CD4-positive, alpha-beta T cell treated with Interleukin-15 for 4 hours (primary cell): ENCODE measurements at places on chromosomes 6 and 20.

DNA sequence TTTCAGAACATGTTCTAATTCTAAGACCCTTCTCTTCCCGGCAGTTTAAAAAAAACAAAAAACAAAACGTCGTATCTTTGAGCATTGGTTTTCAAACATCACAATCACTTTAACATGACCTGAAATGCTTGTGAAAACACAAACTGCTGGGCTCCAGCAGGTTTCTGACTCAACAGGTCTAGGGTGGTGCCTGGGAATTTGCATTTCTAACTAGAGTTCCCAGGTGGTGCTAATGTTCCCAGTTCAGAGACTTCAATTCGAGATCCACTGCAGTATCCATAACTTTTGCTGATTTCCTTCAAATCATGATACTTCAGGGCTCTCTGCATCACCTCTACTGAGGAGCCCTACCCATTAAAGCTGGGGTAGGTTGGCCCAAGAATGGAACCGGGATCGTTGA, 850 bp upstream of the SMPDL3A start:
- no peak for DNase-seq

- no peak for DNase-seq
Observed at GRCh38 chr6:133980168-133980567, 27.1 kb downstream of the TBPL1 start.

DNA sequence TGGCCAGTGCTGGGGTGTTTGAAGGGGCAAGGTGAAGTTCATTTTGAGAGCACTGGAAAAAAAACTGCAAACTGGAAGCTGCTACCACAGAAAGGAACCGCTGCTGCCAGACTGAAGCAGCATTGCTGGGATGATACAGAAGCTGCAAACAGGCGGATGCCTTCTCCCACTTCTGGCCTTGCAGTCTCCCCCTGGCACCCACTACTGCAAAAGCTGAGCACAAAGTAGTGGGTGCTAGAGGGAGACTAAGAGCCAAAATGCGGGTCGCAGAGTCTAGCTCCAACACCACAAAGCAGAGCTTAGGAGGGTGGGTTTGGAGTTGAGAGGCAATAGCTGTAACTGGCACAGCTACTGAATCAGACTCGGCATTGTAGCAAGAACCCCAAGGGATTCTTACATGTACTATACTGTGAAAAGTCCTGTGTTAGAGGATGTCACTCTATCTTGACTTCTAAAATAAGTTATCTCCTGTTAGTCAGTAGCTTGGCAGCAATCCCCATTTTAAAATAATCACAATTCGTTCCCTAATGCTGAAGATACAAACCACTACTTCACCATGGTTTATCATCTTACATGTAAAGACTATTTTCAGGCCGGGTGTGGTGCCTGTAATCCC, 44.0 kb upstream of the COL21A1 start:
- no peak for DNase-seq

DNA sequence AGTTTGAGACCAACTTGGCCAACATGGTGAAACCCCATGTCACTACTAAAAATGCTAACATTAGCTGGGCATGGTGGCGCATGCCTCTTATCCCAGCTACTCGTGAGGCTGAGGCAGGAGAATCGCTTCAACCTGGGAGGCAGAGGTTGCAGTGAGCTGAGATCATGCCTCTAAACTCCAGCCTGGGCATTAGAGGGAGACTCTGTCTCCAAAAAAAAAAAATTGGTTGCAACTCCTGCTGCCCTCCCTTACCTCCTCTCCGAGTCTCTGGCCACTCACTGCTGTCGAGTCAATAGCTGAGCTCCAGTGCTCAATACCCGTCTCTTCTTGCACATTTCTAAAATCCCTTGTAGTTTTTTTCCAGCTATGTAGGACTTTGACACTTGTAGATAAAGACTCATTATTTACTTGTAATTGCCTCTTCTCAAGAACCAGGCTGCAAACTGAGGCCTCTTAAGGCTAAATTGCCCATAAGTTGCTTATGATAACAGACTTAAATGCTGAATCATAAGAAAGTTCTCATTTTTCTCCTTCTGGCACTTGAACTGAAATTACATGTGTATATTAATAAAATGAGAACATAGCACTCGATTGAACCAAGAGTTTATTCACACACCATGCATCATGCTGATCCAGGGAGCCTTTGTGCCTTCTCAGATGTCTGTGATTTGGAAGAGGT, 13.8 kb downstream of the HECA start:
- DNase-seq = no peak

DNA sequence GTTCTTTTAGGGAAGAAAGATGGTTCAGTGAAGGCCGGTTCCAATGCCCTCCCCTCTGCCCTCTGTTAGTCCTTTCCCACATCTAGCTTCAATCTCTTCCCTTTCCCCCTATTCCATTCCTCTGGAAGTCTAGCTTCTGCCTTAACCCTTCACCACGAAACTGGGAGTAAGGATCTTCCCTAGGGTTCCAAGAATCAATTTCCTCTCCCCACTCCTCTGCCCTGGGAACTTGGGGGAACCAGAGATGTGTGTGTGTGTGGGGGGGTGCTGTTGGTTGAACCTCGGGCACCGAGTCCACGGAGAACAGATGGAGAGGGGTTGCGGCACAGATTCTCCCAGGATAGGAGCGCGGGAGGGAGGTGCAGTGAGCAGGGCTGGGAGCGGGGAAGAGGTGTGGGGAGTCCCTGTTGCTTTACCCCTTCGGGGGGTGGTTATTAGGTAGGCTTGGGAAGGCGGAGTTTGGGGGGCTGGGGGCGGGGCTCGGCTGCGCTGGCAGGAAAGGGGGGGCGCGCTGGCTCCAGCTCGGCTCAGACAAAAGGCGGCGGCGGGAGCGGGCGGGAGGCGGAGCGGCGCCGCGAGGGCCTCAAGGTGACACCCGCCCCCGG, at the start of gene TMEM151B:
TMEM151B (plus strand) TSS at position 530 of the 605 bp plus-strand sequence. CDS start 293 bp downstream, outside the sequence.
- no peak for DNase-seq

DNA sequence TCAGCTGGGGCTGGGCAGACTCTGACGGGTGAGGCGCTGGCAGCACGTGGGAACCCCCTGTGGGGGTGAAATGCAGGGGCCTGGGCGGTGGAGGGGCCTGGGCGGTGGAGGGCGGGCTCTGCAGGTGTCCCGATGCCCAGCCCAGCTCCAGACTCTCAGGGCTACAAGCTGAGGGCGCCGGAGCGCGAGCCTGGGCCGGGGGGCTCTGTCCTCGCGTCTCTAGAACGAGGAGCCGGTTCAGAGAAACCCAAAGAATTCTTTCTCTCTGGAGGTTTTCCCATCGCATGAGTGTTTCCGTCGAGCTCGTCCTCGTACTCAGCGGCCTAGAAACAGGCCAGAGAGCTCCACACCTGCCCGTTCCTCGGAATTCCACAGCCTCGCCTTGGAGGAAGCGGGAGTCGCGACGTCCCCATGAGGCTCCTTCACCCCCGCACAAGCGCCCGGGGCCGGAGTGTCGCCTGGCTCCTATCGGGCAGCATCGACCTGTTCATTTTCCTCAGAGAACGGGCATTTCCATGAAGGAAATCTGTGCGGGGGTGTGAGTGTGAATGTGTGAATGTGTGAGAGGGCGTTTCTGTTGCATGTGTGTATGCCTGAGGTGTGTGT, 76.9 kb downstream of the SMOC2 start:
- no peak for DNase-seq

GRCh38 chr6:154865291-154865690, 129.8 kb upstream of the TIAM2 start:
- no peak for DNase-seq

DNA sequence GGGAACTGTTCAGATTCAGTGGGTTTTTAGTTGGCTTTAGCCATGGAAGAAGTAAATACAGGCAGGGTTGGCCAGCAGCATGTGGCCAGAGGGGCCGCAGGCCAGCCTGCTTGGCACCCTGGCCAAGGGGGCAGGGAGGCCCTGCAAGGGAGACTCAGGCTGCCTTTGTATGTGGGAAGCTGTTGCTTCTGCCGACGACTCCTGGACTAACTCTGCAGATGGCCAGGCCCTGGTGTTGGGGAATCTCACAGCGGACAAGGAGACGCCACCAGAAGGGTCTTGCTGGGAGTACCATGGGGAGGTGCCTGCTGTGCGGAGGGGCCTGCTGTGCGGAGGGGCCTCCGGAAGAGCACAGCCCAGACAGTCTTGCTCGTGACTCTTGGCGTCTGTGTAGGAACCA, 25.2 kb downstream of the PYGB start:
- no peak for DNase-seq

DNA sequence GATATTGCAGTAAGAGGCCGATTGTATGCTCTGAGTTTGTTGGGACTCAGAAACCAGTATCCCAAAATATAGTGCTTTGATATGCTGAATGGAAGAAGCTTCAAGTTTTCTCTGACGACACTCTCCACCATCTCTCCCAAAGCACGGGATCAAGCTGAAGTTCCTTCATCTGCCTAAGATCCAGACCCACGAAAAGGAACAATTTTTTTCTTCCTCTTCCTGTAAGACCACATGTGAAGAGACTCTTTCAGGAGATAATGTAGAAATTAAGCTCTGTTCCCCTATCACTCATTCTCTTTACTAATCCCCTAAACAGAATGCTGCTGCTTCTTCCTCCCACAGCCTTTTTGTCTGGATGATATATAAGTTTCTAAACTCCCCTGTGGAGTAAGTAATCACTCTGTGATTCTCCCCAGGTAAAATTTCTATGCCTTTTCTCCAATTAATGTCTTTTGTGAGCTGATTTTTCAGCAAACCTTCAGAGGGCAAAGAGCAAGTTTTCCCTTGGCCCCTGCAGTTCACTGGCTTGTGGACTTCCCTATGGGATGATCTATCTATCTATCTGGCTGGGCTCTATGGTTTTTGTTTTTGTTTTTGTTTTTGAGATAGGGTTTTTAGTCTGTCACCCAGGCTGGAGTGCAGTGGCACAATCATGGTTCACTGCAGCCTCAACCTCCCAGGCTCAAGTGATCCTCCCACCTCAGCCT, 13.5 kb upstream of the PNRC1 start:
- no peak for DNase-seq

DNA sequence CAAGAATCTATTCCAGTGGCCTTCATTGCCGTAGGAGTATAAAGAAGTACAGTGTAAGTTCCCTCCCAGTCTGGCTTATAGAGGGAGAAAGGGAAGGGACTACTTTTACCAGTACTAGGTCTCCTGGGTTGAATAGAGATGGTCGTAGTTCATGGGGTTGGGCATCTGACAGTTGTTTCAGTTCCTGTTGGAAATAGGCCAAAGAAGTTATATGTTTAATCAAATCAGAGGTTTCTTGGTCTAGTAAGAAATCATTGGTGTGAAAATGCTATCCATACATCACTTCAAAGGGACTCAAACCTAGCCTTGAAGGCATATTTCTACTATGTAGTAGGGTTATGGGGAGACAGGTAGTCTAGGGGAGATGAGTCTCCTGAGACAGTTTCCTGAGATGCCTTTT, 45.6 kb upstream of the MAN1A1 start:
- no peak for DNase-seq

DNA sequence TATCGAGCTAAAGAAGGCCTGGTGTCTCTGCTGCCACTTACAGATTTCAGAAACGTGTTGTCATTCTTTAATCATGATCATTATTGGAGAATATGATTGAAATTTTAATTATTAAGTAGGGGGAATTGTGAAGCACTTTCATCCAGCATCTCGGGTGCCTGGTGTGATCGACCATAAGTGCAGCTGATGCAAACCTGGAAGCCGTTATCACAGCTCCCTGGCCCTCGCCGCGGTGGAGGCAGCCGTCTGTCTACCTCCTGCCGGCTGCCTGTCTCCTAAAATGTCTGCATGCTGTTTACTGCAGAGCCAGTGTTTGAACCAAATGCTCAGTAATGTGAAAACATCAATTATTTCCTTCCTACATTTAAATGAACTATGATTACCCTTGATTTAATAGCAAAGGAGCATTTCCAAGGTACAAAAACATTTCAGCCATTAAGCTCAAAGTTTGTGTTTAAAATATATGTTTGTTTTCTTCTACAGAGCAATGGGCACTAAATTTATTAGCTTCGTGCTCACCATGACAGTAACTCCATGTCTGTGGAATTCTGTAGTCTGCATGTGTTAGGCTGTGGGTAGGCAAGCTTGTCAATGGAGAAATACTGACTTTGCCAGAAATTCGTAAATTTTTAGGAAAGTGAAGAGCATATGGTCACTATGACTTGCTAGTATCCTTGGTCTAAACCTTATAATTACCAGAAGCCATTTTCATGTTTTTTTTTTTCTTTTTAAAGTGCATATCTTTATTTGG, 184.5 kb upstream of the AGPAT4 start:
- DNase-seq = no peak

GRCh38 chr6:28489366-28490204, 26.0 kb downstream of the GPX6 start:
- no peak for DNase-seq

- no peak for DNase-seq
Observed at GRCh38 chr6:127481628-127482027, 22.4 kb upstream of the KIAA0408 start.

GRCh38 chr20:25039697-25040437, 18.1 kb downstream of the ACSS1 start:
- DNase-seq = no peak

- no peak for DNase-seq
Observed at GRCh38 chr6:19332806-19333460, 504.2 kb upstream of the ID4 start.

DNA sequence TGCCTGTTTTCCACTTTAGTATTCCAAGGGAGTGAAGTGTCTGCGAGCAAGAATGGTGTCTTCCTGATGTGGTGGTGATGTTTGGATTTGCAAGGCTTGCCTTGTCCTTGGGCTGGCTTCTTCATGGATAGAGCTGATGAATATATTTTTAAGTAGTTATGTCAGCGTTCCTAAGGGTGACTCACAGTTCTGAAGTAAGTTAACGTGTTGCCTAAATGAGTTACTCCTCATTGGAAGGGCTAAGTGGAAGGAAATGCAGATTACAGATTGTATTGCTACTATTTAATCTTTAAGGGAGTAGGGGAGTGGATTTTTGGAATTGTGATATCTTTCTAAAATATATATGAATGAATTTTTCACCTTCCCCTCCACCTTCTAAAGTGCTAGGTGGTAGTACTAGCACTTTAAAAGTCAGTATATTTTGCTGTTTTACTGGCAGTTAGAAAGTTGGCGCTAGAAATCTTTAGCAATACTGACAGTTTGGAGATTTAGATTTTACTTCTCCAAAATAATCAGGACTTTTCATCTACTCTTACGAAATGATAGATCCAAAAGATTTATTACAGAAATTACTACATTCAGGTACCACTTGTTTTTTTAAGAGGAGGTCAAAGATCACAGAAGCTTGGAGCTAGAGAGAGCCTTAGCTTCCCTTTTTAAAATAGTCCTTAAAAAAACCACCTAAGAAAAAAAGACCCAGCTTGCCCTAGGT, 197.4 kb downstream of the JARID2 start:
- DNase-seq = no peak

DNA sequence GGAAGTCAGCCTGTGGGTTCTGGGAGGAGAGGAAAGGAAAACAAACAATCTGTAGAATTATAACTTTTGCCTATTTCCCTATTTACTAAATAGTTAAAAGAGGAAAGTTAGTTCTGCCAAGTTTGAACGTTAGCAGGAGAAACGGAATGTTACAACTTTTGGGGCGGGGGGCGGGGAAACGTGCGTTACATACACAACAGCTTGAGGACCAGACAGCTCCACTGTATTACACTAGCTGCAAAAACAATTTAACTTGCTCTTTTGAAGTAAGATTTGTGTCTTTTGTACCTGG, 498 bp upstream of the PRDM1 start:
- DNase-seq = no peak

DNA sequence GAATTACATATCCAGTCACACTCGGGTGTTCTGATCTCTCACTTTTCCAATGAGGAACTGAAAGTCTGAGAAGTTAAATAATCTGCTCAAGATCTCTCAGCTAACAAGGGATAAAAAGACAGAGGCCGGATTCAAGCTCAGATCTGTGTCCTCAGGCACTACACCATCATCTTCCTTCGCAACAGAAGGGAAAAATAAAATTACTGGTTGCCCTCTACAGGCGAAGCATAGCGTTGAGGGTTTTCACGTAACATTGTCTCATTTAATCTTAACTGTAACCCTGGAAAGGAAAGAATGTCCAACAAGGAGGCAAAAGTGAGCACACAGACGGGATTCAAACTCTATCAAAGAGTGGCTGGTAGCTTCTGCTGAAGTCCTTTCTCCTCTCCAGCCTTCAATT, 67.8 kb upstream of the ANKEF1 start:
- DNase-seq = no peak
